ENCODE measurements at places on chromosomes 1 and 21.
A peak's percentile ranks its signal among the peaks of the same experiment; 100 is the strongest.

DNA sequence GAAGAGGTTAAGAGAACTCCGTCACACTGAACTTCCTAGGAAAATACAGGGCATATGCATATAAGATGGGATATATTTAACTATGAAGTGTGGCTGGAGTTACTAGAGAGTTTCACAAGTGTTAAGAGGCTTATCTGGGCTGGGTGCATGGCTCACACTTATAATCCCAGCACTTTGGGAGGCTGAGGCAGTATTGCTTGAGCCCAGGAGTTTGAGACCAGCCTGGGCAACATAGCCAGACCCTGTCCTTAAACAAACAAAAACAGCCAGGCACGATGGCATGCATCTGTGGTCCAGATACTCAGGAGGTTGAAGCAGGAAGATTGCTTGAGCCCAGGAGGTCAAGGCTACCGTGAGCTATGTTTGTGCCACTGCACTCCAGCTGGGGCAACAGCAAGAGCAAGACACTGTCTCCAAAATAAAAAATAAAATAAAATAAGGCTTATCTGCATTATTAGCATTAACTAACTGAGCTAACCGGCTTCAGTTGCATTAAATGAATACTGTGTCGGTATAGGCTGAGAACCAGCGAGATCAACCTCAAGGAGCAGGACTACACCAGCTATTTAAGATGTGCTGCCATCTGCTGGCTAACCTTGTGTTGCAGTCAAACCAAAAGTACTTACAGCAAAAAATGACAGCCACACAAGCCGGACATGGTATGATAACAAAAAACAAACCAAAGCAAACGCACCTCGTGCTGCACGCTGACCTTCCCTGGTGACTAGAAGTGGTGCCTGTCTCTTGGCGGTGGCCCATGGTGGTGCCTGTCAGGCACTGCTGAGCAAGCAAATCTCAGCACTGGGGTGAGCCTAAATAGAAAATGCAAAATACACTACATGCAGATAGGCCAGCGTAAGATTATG, 19.7 kb upstream of the RBBP5 start:
- DNase-seq, result peak; percentile 90

GRCh38 chr1:33273406-33273805, 17.1 kb downstream of the ZNF362 start:
- DNase-seq, result no peak

GRCh38 chr1:109500941-109501381, 7.1 kb downstream of the CYB561D1 start:
- no peak for DNase-seq

DNA sequence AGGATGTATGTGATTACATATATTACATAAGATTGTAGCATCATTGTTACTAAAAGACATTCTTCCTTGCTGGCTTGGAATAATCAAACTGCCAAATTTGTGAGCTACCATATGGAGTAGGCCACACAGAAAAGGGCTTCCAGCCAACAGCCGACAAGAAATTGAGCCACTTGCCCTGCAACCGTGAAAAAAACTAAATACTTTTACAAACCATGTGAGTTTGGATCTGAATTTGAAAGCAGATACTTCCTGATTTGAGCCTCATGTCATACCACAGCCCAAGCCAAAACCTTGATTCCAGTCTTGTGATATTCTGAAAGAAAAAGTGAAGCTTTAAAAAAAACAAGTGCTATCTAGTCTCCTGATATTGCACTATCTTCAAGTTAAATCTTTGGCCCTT, 55.6 kb upstream of the PRMT6 start:
- no peak for DNase-seq

GRCh38 chr1:234778221-234779159, 168.5 kb upstream of the IRF2BP2 start:
- DNase-seq, result peak; percentile 73

- no peak for DNase-seq
These were observed 19.6 kb upstream of the ERO1B start for GRCh38 chr1:236301080-236301957.

DNA sequence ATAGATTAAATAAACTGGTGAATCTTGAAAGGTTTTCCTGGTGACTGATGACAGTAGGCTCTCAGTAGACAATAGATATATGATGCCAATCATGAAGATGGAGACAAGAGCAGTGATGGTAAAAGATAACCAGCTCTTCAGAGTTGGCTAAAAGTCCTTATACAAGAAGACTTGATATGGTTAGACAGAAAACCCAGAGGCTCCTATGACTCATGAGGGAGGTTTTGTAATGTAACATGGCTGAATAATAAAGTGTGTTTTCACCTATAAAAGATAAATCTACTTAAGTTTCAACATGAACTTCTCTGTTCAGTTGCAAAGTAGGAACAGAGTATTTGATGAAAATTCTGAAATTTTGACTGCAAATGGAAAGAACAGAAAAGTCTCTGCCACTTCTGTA, 12.7 kb upstream of the CRNN start:
- no peak for DNase-seq

- DNase-seq, result no peak
These were observed 4.3 kb upstream of the S100A9 start for GRCh38 chr1:153353226-153353947.
